ENCODE measurements at places on chromosomes 7 and 10.
A peak's percentile ranks its signal among the peaks of the same experiment; 100 is the strongest.

- peak; percentile 70 for DNase-seq
These were observed 71.2 kb downstream of the WNT2 start for GRCh38 chr7:117251687-117252086.

DNA sequence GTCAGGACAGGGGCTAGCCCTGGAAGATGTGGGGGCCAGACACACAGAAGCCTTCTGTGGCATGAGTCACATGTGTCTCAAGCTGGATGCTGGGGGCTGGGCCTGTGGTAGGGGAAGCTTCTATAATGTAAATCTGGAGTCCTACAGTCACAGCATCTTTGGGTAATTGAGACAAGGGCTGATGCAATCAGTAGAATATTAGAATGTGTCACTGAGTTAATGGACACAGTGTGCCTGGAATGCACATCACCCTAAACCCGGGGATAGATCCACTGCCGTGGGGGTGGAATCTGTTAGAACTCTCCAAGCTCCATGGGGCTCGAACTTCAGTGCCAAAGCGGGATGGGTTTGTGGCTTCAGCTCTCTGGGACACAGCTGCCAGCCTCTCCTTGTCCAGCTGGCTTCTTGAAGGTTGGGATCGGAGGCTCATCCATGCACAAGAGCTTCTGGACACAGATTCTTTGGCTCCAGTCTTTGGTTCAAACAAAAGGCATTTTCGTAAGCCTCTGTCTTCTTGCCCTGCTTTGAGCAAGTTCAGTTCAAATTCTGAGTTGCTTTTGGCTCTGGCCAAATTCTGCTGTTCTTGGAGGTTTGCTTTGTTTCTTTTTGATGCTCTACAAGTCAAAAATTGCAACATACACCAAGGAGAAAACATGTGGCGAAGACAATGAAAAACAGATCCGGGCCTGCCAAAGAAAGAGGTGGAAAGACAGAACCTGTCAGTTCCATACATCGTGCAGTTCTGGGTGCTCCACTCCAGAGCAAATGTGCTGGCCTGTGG, 194.8 kb upstream of the ZNF32 start:
- DNase-seq = peak; percentile 86

GRCh38 chr7:29841926-29842701, 35.8 kb downstream of the WIPF3 start:
- DNase-seq = peak; percentile 67

- DNase-seq = no peak
These were observed 459.9 kb downstream of the PLXNA4 start for GRCh38 chr7:132116369-132116768.

DNA sequence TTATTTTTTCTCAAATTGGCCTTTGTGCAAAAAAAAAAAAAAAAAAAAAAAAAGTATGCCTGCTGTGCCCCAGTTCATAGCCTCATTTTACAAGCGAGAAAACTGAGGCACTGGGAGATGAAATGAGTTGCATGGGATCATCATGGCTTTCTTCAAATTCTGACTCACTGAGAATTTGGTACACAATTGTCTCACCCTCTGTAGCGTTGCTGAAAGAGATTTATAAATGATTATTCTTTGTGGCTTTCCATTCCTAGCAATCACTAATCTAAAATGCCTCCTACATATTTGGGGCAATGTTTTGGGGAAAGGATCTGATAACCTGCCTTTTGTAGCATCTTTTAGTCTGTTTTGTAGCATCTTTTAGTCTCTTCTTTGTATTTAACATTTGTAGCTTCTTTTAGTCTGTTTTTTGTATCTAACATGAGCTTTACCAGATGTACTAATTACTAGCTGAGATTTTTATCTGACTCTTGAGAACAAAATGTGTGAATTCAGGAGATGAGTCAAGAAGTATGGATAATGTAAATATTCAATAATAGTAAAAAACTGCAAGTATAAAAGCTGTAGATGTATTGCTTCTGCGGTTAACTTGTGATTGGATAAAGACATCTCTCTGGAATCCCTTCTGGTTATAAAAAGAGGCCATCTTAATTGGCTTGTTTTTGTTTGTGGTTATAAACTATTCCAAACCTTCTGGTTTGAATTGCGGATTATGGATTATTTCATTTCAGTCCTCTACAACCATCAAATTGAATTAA, 161.4 kb downstream of the ARID5B start:
- DNase-seq = no peak

DNA sequence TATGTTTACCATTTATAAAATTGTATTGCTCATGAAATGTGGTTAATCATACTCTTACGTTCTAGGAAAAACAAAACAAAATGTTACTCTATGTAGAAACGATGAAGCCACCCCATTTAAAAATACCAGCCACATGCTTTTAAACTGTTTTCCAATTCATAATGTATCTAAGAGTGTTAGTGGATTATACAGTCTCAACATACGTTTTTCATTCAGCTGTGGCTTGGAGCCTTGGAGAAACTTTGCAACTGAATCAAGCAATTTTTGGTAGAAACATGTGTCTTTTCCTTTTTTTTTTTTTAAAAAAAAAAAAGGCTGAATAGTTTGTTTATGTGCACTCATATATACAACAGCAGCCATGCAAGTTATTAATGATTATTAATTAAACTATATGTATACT, 378.0 kb upstream of the SEMA3D start:
- no peak for DNase-seq

DNA sequence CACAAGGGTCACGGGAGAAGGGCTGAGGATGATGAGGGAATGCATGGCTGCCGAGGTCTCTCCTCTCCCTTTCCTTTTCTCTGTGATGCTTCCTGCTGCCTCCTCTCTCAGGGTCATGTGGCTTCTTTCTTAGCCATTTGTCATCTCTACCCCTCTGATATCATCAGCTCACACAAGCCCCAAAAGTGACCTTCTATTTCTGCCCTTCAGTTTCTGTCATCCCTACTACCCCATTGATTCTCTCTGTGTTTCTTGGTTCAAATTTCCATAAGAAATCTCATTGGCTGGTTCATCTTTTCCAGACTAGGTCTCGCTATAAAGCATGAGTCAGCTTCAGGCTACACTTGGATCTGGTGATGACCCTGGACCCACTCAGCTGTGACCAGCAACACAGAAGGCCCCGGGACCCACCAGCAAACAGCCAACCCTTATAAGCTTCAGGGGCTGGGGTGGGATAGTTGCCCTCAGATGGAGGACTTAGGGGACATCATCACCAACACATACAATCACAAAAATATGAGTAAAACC, 284.3 kb downstream of the SKAP2 start:
- DNase-seq = no peak

DNA sequence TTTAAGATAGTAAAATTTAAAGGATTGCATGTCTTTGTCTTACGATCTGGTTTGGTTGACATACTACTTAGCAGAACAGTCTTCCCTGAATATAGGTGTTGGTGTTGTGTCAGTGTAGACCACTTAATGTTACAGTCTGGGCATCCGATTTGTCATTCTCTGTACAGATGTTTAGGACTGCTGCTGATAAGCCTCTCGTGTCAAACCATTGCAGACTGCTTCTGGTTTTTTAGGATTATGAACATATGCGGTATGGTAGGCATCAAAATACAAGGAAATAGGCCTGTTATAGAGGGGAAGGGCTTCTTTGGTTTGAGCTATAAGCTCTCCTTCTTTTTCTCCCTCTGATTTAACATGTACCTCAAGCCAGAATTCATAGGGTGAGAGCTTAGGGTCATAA, 7.4 kb downstream of the CYP3A43 start:
- no peak for DNase-seq

DNA sequence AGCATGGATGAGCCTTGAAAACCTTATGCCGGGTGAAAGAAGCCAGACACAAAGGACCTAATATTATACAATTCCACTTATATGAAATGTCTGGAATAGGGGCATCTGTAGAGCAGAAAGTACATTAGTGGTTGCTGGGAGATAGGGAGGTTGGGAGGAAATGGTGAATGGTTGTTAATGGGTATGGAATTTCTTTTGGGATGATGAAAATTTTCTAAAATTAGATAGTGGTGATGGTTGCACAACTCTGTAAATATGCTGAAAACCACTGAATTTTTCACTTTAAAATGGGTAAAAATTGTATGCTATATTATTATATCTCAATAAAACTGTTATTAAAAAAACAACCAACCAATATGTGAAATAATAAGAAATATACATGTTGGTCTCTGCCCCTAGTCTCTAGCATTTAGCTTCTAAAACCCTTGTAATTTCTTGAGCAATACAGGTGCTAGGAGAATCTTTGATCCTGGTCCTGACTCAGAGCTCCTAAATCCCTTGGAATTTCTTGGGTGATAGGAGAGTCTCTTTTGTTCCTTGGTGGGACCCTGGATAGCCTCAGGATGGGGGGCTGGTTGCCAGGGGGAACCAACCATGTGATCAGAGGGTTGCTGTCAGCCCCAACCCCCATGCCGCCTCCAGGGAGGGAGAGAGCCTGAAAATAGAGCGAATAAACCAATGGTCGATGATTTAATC, 64.0 kb downstream of the TACR2 start:
- DNase-seq = peak; percentile 21

- DNase-seq = no peak
These were observed 115.4 kb upstream of the TNRC18 start for GRCh38 chr7:5539013-5539411.

GRCh38 chr7:18288322-18289037, 207.1 kb upstream of the HDAC9 start:
- no peak for DNase-seq

DNA sequence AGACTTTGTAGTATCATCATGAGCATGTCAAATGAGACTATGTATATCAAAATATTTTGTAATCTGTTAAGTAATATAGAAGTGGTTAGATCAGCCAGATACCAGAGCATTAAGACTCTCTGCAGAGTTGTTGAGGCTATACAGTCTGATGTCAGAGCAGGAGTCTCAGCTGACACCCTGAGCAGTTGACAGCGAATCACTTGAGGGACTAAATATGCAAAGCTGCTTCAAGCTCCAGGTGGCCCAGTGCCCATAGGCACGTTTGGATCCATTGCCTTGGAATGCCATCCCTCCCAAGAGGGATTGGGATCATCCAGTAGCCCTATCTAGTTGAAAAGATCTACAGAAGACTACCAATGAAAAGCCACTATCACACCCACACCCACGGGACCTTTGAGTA, 210.2 kb downstream of the TAX1BP1 start:
- no peak for DNase-seq

- DNase-seq = no peak
These were observed 8.7 kb upstream of the COBL start for GRCh38 chr7:51325261-51325676.

DNA sequence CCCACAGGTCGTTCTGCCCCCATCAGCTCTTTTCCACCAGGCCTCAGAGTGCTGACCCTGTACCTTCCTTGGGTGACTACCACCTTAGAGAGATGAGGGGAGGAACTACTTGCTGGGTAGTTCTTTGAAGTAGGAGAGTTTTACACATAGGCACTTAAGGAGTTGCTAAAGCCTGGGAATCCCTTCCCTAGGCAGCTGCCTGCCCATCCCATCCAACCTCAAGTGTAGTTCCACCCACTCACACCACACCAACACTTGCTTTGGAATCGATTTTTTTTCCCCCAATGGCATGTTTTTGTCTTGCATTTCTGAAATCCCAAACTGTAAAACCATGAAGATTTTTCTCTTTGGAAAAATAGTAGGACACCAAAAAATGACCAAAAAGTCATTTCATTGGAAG, 47.7 kb downstream of the FBXW4 start:
- peak; percentile 48 for DNase-seq

DNA sequence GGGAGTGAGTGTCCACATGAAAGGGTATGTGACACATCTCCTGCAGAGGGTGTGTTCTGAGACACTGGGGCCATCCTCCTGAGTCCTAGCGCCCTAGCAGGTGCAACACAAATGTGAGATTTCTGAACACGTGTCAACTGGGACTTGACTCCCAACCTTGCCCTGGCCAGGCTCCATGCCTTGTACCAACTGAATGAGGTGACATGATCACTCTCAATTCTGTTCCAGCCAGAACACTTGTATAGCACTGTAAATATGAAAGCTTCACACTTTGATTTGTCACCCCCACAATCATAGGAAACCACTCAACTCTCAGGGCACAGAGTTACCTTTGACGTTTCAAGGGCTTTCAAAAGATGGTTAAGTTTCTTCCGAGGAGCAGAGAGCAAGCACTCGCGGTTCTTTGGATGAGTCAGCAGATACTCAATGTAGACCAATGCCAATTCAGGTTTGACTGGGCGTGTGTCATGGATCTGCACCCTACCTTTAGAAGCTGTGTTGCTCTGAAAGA, 48.6 kb downstream of the NCAPG2 start:
- no peak for DNase-seq

- no peak for DNase-seq
These were observed 6.8 kb downstream of the TBC1D12 start for GRCh38 chr10:94409021-94409657.
